Fibroblast of villous mesenchyme (primary cell): ENCODE measurements at places on chromosomes 5 and 9. TPM values are rescaled to one million over a fixed set of nuclear protein-coding genes. Genes with fewer than 3 reads are reported as not detected.

Gene PCDHGA12
- total RNA-seq, result 15.5 and 18.7 TPM in 2 replicates

Gene GRM6
- total RNA-seq, result not detected in 2 replicates

Gene TMEM252
- not detected in 2 replicates for total RNA-seq

Gene NPR3
- 2.9 and 6.5 TPM in 2 replicates for total RNA-seq

Gene CMYA5
- total RNA-seq, result 1.3 and 1.7 TPM in 2 replicates

Gene PCDHGB4
- 11.0 and 13.4 TPM in 2 replicates for total RNA-seq

Gene CTNND2
- total RNA-seq, result not detected in 2 replicates

Gene GOLM1
- 24.5 and 34.1 TPM in 2 replicates for total RNA-seq

Gene HMMR
- total RNA-seq, result 10.0 and 32.8 TPM in 2 replicates

Gene NDUFB6
- 35.8 and 43.6 TPM in 2 replicates for total RNA-seq

Gene SHISAL2B
- not detected in 2 replicates for total RNA-seq

DNA sequence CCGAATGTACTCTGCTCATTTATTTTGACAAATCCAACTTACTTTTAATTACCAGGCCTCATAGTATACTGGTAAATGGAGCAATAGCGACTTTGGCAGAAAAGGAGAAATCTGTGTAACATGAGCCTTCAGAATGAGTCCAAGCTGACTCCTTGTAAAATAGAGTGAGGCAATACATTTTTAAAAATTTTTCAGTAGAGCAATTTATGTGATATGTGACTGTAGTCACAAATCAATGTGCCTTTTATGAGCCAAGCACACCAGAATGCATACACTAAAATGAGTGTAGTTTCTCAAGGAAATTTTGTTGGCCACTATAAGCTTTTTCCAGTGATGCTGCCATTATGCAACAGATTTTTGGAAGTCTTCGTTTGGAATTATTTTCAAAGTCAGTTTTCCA, 73.8 kb downstream of the SNCAIP start:
- peak; percentile 83 for DNase-seq

- DNase-seq, result no peak
Measured at GRCh38 chr9:11064909-11065308, 452.1 kb upstream of the PTPRD start.

GRCh38 chr9:115495052-115495635, 377.2 kb upstream of the TNC start:
- peak; percentile 78 for DNase-seq

- DNase-seq, result no peak
Measured at GRCh38 chr5:95996904-95997723, 35.5 kb upstream of the ELL2 start.

DNA sequence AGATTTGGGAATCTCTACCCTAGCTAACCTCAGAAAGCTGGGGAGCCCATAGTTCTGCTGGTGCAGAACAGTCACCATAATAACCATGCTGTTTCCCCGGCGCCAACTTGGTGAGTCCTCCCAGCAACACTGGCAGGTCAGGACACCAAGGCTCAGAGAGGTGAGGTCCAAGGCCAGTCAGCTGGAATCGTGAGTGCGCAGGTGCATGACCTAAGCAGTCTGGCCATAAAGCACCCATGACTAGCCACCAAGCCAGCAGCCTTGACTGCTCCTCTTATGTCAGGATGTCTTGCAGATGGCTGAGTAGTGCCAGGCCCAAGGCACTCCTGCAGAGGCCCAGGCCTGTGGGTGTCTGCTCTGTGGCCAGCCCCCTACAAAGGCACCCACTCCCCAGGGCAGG, 2.6 kb downstream of the RNF44 start:
- no peak for DNase-seq

GRCh38 chr9:75850459-75851200, 39.8 kb upstream of the PCSK5 start:
- no peak for DNase-seq

- peak; percentile 20 for DNase-seq
Measured at GRCh38 chr9:76756268-76756640, 8.0 kb upstream of the PCA3 start.

DNA sequence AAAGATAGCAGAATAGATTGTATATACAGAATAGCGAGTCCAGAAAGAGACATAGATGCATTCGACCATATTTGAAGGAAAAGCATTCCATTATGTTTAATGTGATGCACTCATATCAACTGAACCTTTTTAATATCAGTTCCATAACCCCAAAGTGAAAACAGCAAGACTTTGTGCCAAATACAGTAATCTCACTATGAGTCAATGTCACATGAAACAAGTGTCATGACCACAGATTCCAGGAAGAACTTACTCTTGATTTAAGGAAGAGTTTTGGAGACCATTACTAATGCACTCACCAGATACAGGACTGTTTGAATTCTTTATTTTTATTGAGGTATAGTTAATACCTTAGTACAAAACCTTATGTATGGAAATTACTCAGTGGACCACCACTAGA, 220.5 kb downstream of the SH3GL2 start:
- DNase-seq, result peak; percentile 12

DNA sequence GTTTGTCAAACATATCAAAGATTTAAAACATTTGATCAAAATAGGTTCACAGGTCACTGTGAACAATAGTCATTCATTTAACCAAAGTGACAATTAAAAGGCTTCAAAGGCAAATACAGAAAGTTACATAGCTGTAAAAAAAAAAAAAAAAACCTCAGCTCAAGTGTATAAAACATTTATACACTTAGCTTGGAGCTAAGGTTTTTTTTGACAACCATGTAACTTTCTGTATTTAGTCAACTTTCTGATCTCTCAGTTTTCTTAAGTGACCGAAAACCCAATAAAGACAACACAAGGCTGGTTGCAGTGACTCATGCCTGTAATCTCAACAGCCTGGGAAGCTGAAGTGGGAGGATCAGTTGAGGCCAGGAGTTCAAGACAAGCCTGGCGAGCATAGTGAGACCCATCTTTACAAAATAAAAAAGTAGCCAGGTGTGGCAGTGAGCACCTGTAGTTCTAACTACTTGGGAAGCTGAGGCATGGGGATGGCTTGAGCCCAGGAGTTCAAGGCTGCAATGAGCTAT, 16.4 kb upstream of the UBTD2 start:
- peak; percentile 87 for DNase-seq

GRCh38 chr9:94168203-94169000, 84.1 kb downstream of the PTPDC1 start:
- DNase-seq, result no peak

- DNase-seq, result peak; percentile 87
Measured at GRCh38 chr5:150217873-150218692, 28.2 kb downstream of the SLC6A7 start.

GRCh38 chr9:110575945-110576344, 3.6 kb downstream of the SVEP1 start:
- no peak for DNase-seq

- DNase-seq, result no peak
Measured at GRCh38 chr5:118628660-118629354, 359.5 kb downstream of the DTWD2 start.

- no peak for DNase-seq
Measured at GRCh38 chr9:114908805-114909448, 21.5 kb downstream of the TNFSF8 start.

DNA sequence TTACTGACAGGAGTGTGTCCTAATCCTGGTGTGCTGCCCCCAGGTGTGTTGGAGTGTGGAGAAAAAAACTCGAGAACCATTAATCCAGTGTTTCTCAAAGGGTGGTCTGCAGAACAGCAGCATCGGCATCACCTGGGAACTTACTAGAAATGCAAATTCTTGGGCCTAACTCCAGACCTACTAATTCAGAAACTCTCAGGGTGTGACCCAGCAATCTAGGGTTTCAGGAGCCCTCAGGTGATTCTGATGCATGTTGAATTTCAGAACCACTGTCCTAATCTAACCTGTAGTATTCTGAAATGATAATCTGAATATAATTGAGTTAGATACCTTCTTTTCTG, 30.0 kb upstream of the IL6ST start:
- DNase-seq, result no peak

- DNase-seq, result no peak
Measured at GRCh38 chr9:136018257-136019031, 57.3 kb upstream of the UBAC1 start.

- no peak for DNase-seq
Measured at GRCh38 chr9:118938581-118938980, 430.7 kb downstream of the BRINP1 start.

- no peak for DNase-seq
Measured at GRCh38 chr9:99051406-99051805, 53.5 kb upstream of the TGFBR1 start.

- peak; percentile 66 for DNase-seq
Measured at GRCh38 chr9:117720555-117720954, 16.4 kb downstream of the TLR4 start.

- DNase-seq, result no peak
Measured at GRCh38 chr9:23663536-23663935, 162.5 kb downstream of the ELAVL2 start.

DNA sequence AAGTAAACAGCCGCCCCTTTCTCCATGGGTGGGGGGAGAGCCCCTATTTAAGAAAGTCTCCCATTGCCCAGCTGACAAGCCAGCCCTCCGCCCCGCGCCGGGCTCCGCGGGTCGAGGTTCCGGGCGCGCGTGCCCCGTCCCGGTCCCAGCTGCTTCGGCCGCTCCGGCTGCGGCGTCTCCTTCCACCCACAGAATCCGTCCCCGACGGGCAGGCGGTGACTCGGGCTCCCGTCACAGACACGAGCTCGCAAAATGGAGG, 223 bp downstream of the NR3C1 start:
- DNase-seq, result no peak

- no peak for DNase-seq
Measured at GRCh38 chr9:92942688-92943616, 4.4 kb upstream of the FGD3 start.

DNA sequence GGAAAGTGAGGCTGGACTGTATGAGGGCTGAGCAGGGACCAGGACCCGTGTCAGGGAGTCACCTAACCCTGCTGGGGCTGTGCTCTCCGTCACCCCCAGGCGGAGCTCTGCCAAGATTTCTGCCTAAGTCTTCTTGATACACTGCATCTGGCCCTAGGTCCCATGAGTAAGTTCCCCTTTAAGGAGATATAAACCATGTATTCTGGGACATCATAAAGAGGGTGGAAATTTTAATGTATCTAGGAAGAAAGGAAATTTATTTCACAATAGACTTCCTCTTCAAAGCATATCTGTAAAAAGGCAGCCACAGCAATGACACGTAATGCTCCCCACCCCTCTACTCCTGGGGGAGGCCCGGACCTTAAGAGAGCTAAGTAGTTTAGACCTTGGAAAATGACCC, 183.4 kb downstream of the FBXL7 start:
- no peak for DNase-seq
